Activated CD8-positive, alpha-beta T cell treated with anti-CD3 and anti-CD28 coated beads for 36 hours (primary cell): ENCODE measurements at places on chromosomes 3 and 15. TPM values are rescaled to one million over a fixed set of nuclear protein-coding genes. Genes with fewer than 3 reads are reported as not detected.

- DNase-seq, result no peak
- H3K27ac ChIP-seq, result no peak overlapping the region
- no peaks in the 10 kb centered on the region for H3K4me1 ChIP-seq
Measured at GRCh38 chr3:179513862-179514261, 48.9 kb upstream of the ACTL6A start.

DNA sequence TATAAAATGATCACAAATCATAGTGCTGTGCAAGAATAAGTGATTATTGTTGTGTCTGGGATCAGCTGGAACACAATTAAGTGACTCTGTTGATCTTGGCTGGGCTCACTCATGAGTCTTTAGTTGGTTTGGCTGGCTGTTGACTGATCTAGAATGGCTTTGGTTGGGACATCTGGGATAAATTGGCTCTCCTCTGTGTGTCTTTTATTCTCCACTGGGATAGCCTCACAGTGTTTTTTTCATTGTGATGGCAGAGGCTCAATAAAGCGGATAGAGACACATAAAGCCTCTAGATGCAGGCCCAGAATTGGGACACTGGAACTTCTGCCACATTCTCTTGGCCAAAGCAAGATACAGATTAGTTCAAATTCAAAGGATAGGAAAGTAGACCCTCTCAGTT, 735.6 kb downstream of the PDCD6IP start:
- H3K4me1 ChIP-seq, result no peaks in the 10 kb centered on the region
- H3K36me3 ChIP-seq, result no peaks in the 10 kb centered on the region
- DNase-seq, result no peak
- H3K4me3 ChIP-seq, result no peak overlapping the region
- H3K27ac ChIP-seq, result no peak overlapping the region
- no peaks in the 10 kb centered on the region for H3K27me3 ChIP-seq

DNA sequence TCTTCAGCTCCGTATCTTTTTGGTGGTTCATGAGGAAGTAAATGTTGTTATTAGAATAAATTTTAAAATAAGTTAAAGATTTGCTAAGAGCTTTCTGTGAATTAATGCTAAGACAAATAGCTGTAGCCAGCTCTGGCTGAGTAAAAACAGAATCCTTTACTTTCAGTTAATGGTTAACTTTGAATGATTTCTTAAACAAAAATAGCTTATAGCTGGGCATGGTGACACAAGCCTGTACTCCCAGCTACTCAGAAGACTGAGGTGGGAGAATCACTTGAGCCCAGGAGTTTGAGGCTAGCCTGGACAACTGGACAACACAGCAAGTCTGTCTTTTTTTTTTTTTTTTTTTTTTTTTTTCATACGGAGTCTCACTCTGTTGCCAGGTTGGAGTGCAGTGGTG, 25.0 kb downstream of the TCAIM start:
- H3K4me1 ChIP-seq, result no peaks in the 10 kb centered on the region
- H3K27ac ChIP-seq, result no peak overlapping the region
- H3K36me3 ChIP-seq, result peaks cover 6% of the 10 kb centered on the region
- no peaks in the 10 kb centered on the region for H3K27me3 ChIP-seq

FANCD2OS gene
- total RNA-seq, result not detected

AADACL2 gene
- not detected for total RNA-seq

DNA sequence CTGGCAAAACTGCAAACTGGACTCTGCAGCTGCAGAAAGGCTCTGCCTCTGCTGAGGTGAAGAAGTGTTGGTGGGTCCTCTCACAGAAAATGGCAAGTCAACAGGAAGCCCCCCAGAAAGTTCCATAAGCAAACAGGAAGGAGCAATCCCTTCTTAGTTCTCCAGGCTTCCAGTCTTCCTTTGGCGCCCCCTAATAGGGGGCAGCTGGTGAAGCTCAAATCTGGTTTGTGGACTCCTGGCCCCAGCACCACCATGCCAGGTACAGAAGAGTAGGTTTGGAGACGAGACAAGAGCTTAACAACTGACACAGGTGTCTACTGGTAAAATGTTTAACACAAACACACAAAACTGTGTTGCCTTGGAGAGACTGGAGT, 35.5 kb downstream of the LEO1 start:
- no peak overlapping the region for H3K4me3 ChIP-seq
- DNase-seq, result no peak
- H3K36me3 ChIP-seq, result peaks cover 19% of the 10 kb centered on the region
- peaks cover 9% of the 10 kb centered on the region for H3K4me1 ChIP-seq
- peak overlapping the region; percentile 62 for H3K27ac ChIP-seq

CHL1 gene
- total RNA-seq, result not detected

- H3K27me3 ChIP-seq, result peaks cover 12% of the 10 kb centered on the region
- no peak for DNase-seq
- H3K4me1 ChIP-seq, result no peaks in the 10 kb centered on the region
- no peak overlapping the region for H3K4me3 ChIP-seq
Measured at GRCh38 chr3:40800343-40800742, 275.6 kb downstream of the ZNF621 start.

DNA sequence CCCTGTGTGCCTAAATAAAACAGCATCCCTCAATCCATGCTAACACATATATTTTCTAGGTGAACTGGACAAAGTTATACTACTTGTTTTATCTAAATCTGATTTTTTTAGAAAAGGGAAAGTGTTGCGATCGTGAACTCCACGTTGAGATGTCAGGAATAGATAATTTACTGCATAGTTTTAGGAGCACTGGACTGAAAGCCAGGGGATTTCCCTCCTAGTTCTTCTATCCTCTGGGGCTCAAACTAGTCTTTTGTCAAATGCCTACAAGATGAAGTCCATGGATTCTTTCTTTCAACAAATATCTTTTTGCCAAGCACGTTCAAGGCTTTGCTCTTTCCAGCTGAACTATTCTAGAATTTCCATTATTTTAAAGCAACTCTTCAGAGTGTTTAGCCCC, 617 bp upstream of the HPS3 start:
- H3K36me3 ChIP-seq, result peaks cover 2% of the 10 kb centered on the region
- peaks cover 2% of the 10 kb centered on the region for H3K27me3 ChIP-seq
- DNase-seq, result no peak
- peaks cover 32% of the 10 kb centered on the region for H3K4me1 ChIP-seq
- peak overlapping the region; percentile 64 for H3K27ac ChIP-seq

ROBO2 gene
- not detected for total RNA-seq

AQR gene
- 35.5 TPM for total RNA-seq

DNA sequence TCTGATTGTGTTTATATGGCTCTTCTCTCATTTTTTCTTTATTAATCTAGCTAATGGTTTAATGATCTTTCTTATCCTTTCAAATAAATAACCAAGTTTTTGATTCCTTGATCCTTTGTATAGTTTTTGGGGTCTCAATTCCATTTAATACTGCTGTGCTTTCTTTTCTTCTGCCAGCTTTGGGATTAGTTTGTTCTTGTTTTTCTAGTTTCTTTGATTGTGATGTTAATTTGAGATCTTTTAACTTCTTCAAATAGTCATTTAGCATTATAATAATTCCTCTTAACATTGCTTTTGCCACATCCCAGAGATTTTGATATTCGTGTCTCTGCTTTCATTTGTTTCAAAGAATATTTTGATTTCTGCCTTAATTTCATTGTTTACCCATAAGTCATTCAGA, 1126.6 kb downstream of the NAALADL2 start:
- H3K27me3 ChIP-seq, result no peaks in the 10 kb centered on the region
- no peaks in the 10 kb centered on the region for H3K36me3 ChIP-seq
- H3K4me1 ChIP-seq, result no peaks in the 10 kb centered on the region
- no peak overlapping the region for H3K4me3 ChIP-seq

DNA sequence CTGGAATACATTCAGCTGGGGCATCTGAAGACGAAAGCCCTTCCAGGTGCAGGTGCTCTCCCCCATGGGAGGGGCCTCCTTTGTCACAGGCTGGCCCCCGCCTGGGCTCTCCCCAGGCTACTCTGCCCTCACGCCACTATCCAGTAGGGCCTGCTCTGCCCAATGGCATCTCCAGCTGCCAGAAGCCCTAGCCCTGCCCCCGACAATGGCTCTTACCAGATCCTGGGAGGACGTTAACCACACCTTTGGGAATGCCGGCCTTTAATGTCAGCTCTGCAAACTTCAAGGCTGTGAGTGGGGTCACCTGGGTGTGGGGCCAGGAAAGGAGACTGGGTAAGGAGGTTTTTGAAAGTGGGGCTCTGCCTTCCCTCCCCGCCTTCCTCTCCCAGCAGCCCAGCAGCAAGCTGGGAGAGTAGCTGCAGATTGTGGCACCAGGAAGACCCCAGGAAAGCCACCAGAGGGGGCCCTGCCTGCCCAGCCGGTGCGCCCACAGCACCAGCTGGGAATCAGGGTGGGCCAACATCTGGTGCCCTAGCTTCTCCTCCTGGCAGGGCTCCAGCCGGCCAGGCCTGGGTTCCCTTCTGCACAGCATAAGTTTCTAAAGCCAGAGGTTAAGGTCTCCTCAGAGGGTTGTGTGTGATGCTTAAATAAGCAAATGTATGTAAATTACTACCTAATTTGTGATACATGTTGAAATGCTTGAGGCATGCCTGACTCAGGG, 40.4 kb upstream of the SLC41A3 start:
- H3K36me3 ChIP-seq, result no peaks in the 10 kb centered on the region
- no peak overlapping the region for H3K27ac ChIP-seq
- no peak overlapping the region for H3K4me3 ChIP-seq
- H3K27me3 ChIP-seq, result no peaks in the 10 kb centered on the region
- no peaks in the 10 kb centered on the region for H3K4me1 ChIP-seq

DNA sequence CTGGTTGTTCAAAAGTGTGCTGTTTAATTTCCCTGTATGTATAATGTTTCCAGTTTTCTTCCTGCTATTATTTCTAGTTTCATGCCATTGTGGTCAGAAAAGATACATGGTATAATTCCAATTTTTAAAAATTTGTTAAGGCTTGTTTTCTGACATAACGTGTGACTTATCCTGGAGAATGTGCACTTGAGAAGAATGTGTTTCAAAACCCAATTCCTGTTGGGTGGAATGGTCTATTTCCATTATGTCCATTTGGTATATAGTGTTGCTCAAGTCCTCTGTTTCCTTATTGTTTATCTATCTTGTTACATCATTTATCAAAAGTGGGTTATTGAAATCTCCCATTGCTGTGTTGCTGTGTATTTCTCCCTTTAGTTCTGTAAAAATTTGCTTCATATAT, 215.4 kb downstream of the GREM1 start:
- DNase-seq, result no peak
- H3K27ac ChIP-seq, result no peak overlapping the region
- H3K4me1 ChIP-seq, result no peaks in the 10 kb centered on the region
- H3K27me3 ChIP-seq, result peaks cover 12% of the 10 kb centered on the region
- H3K4me3 ChIP-seq, result no peak overlapping the region

DNA sequence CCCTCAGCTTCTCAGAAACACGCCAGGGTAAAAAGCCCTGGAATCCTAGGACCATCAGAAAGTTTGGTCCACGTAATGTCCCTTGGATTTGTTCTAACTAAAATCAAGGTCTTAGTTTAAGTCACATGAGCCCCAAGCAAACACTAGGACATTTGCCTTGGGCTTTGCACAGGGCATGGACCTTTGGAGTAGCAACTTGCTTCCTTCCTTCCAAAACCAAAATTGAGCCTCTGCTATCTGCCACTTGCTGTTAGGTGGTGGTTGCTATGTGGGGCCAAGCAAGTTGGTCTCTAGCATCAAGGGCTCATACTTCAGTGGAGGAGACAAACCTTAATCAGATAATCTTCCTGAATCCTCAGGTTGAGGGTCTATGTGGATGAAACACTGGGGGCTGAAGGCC, 4.0 kb upstream of the DAG1 start:
- H3K4me1 ChIP-seq, result peaks cover 6% of the 10 kb centered on the region
- no peaks in the 10 kb centered on the region for H3K27me3 ChIP-seq
- H3K27ac ChIP-seq, result no peak overlapping the region
- H3K4me3 ChIP-seq, result no peak overlapping the region

HTR3E gene
- total RNA-seq, result not detected

GRCh38 chr15:25237291-25237978, 201.4 kb downstream of the UBE3A start:
- no peaks in the 10 kb centered on the region for H3K4me1 ChIP-seq
- H3K4me3 ChIP-seq, result no peak overlapping the region
- DNase-seq, result no peak

- no peak overlapping the region for H3K4me3 ChIP-seq
- no peaks in the 10 kb centered on the region for H3K27me3 ChIP-seq
- no peak overlapping the region for H3K27ac ChIP-seq
- H3K36me3 ChIP-seq, result no peaks in the 10 kb centered on the region
- no peaks in the 10 kb centered on the region for H3K4me1 ChIP-seq
Measured at GRCh38 chr3:19190602-19191001, 42.3 kb downstream of the KCNH8 start.

ABHD10 gene
- total RNA-seq, result 59.4 TPM

STAB1 gene
- 0.20 TPM for total RNA-seq

GRCh38 chr3:123766193-123767008, 117.7 kb downstream of the MYLK start:
- H3K36me3 ChIP-seq, result no peaks in the 10 kb centered on the region
- H3K4me1 ChIP-seq, result no peaks in the 10 kb centered on the region
- no peak overlapping the region for H3K27ac ChIP-seq

DNA sequence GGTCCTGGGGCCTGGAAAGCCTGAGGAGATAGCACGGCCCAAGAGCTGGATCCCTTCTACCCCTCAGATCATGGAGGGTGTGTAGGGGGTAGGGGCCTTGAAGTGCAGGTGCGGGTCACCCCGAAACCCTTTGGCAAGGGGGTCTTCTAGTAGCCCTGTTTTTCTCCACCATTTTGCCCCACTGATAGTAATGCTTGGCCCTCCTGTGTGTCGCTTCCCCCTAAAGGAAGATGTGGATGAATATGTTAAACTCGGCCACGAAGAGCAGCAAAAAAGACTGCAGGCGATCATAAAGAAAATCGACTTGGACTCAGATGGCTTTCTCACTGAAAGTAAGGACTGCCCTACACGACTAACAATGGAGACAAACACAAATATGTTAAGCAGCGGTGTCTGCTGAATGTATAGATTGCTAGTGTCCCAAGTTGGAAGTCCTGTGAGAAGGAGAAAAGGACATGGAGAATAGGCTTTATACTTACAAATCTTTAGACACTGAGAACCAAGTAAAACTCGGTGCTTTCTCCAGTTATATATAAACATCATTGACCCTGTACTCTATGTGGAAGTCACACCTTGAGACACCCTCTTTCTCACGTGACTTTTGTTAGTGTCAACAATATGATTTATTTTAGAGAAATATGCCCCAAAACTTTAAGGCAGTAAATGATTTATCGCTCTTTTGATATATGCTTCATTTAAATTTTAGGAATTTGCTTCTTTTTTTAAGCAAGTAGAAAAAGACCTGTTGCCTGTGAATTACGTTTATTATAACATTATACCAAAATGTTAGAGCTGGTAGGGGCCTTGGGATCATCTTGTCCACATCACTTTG, 802 bp downstream of the RCN2 start:
- peak overlapping the region; percentile 89 for H3K4me3 ChIP-seq
- peak overlapping the region; percentile 82 for H3K27ac ChIP-seq
- H3K4me1 ChIP-seq, result peaks cover 40% of the 10 kb centered on the region
- peaks cover 28% of the 10 kb centered on the region for H3K36me3 ChIP-seq

BNC1 gene
- total RNA-seq, result not detected

DNA sequence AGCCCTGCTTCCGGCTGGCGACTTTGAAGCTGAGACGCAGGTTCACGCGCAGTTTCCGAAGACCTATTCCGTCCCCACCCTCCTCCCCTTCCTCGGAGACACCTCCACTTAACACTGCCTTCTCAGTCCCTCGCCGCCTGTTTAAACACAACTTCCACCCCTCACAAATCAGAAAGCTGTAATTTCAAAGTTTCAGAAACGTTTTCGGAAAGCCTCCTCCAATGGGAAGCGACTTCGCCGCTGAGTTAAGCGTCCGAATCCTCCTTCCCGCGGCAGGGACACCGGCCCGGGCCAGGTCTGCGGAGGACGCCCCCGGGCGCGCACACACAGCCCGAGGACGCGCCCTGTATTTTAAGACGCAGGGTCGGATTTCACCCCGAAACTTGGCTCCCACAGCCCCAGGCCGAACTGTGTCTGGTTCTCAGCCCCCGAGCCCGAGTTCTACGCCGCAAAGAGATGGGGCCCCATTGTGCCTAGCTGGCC, 559 bp upstream of the LRRN1 start:
- peak overlapping the region; percentile 84 for H3K4me3 ChIP-seq
- H3K27me3 ChIP-seq, result peaks cover 14% of the 10 kb centered on the region
- DNase-seq, result peak; percentile 76
- peak overlapping the region; percentile 83 for H3K27ac ChIP-seq
